Tongue (tissue), 3 donors: ENCODE measurements at places on chromosomes 2 and 18. TPM values are rescaled to one million over a fixed set of nuclear protein-coding genes. Genes with fewer than 3 reads are reported as not detected.
A peak's percentile ranks its signal among the peaks of the same experiment; 100 is the strongest.

- no peak for DNase-seq
Measured at GRCh38 chr2:26325851-26326250, 20.1 kb upstream of the SELENOI start.

The SIX3 gene
- total RNA-seq, result not detected

- DNase-seq, result no peak
Measured at GRCh38 chr18:70142001-70142400, 63.5 kb downstream of the RTTN start.

DNA sequence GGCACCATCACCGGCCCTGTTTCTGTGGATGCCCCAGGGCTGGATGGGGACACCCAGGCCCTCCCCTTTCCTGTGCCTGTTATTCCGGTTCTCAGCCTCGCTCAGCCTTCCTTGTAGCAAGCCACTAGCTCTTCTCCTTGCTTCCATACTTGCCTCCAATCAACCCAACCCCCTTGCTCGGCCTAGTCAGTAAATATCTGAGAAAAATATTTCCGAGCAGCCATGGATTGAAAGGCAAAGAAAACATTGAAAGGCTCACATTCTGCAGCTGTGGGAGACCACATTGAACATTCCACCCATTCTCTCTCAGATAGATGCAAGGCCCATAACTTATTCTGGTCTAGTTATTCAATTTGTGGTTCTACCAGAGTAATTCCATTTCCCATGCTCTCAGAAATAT is 114.9 kb downstream of the SPP2 start:
- peak; percentile 19 for DNase-seq

DNA sequence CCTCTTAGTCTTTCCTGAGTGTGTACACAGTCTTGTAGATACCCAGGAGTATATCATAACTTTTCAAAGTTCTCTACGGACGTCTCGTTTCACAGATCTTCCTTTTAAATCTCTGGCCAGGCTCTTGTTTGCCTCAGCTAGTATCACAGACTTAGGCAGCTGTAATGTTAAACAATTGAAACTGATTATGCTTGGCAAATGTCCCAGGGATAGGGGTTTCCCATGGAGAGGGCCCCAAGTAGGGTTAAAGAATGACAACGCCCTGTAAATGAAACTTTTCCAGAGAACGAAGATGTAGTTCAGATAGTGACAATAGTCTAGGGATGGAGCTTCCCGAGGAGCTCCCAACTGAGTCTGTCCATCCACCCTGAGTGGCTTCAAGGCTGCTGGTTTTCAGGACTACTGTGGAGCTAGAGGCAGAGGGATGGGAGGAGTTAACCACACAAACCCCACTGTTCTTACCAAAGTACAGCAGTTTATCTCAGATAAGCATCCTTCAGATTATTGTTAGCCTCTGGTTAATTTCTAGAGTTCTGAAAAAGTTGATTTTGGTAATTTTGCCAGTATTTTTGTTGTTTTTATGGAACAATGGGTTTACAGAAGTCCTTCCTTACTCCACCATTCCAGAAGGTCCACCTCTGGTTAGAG is 9.1 kb downstream of the NEURL3 start:
- DNase-seq, result no peak

The PLA2R1 gene
- 13.0 TPM for total RNA-seq

DNA sequence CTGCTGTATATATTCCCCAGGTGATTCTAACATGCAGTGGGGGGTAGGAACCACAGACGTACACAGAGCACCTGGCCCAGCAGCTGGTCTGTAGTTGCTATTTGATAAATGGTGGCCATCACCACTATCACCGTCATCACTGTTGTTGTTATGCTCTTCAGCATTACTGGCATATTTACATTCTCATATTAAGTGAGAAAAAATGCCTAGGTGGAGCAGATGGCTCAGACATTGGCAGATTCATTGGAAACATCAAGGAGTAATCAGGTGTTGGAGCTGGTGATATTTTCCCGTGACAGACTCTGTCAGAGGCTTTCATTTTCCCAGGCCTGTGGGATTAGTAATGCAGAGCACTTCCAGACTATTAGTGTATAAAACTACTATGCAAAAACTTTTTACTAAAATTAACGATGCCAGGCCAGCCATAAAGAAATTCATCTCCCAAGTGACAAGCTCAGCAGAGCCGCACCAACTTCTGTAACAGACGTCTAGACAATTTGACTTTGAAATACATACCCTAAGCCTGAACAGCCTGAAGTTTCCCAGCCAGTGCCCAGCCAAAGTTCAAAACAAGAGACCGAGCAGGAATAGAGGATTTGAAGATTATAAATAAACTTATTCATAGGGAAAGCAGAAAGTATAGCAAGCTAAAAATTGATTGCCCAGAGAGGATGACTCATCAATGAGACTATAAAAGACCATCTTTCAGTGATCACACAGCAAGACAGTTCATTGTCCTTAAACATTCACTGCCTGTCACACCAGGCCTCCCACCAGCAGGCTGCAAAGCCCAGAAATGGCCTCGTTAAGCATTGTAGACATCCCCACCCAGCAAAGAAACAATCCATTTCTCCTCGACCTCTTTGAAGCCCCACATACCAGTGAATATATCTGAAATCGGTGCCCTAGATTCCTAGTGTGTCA is 247.4 kb upstream of the CHAC2 start:
- peak; percentile 9 for DNase-seq

The NBAS gene
- 73.3 TPM for total RNA-seq
